ENCODE measurements at places on chromosomes 7 and 10.

DNA sequence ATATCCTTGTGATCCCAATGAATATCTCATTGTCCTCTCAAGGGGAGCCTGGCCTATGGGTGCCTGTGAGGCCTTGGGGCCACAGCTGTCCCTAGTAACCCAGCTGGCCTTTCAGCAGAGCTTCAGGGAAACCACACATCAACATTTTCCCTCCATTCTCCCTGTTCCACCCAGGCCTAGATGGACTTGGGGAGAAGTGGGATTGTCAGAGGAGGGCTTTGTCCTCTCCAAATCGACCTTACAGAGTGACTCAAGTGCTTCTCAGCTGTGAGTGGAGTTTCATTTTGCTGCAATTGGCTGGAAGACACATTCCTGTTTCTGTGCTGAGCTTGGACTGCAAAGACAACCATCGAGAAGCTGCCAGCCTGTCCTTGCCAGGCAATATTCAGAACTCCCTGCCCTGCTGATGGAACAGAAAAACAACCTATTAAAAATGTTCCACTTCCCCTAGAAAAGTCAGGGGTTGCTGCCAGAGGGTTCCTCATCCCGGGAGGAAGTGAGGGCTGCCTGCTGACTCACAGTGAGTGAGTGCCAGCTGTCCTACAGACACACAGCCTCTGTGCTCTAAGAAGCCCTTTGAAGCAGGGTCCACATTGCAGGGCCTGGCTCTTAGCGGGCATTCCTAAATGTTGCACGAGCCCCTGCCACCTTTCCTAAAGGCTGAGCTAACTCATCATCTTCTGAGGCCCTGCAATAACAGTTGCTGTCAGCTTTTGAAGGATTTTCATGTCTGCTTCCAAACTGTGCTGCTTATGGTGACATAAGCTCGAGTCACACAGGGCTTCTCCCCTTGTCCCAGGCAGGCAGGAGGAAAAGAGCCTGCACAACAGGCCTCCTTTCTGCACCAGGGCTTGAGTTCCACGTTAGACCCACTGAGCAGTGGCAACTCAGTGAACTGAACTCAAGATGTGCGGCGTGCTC lies 20.5 kb downstream of the STRA8 start:
- peak; percentile 79 for DNase-seq

- no peak for DNase-seq
Measured at GRCh38 chr10:30396698-30397097, 37.3 kb upstream of the MAP3K8 start.

GRCh38 chr10:22476601-22477321 lies 131.5 kb downstream of the SPAG6 start:
- peak; percentile 24 for DNase-seq

- peak; percentile 29 for DNase-seq
Measured at GRCh38 chr10:49579621-49580020, 30.5 kb upstream of the SLC18A3 start.

- DNase-seq: no peak
Measured at GRCh38 chr7:159007364-159007995, 137.2 kb downstream of the VIPR2 start.

DNA sequence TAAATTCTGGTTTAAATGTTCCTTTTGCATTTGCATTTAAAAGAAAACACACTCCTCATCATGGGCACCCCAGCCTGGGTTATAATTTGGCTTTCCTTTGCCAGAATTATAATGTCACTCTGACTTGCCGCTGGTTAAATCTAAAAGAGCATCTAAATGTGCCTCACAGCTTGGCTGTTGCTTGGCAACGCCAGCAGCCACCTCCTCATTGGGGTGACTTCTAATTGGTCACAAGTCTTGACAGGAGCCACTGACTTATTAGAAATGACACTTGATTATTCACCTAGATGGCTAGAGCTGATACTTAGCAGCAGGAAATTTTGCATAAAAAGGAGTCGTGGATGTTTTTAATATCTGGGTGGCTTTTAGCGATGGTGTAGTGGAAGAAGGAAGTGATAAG lies 114.3 kb downstream of the TBXAS1 start:
- no peak for DNase-seq

DNA sequence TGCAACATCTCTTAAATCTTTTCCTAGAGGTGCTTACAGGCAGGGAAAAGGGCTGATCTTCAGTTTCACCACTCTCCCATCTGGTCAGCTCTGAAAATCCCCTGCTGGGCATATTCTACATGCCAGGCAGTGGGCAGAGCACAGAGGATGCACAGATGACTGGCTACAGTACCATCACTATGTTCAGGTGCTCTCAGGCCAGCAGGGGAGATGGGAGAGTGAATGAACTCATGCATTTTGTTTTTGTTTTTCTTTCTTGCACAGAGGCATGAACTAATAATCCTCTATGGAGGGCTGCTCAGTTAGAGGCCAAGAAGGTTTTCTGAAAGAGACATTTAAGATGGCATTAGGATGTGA lies 19.3 kb downstream of the ELMO1 start:
- no peak for DNase-seq

DNA sequence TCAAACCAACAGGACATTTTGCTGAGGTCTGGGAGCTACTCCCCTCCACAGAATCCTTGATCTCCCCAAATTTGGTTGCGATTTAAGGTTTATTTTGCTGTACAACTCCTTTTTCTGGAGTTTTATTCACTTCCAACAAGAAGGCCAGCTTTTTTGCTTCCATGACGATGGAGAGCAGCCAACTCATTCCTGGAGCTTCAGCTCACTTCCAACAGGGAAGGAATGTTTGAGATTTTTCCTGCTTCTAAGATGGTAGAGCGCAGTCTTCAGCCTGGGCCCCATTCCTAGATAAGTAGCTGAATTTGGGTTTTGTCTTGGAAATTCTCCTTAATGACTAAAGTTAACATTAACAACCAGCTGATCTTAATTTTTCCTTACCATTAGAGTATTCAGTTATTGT lies 30.9 kb upstream of the CREB3L2 start:
- peak; percentile 66 for DNase-seq

- peak; percentile 65 for DNase-seq
Measured at GRCh38 chr10:114703377-114704107, 45.5 kb upstream of the ABLIM1 start.

DNA sequence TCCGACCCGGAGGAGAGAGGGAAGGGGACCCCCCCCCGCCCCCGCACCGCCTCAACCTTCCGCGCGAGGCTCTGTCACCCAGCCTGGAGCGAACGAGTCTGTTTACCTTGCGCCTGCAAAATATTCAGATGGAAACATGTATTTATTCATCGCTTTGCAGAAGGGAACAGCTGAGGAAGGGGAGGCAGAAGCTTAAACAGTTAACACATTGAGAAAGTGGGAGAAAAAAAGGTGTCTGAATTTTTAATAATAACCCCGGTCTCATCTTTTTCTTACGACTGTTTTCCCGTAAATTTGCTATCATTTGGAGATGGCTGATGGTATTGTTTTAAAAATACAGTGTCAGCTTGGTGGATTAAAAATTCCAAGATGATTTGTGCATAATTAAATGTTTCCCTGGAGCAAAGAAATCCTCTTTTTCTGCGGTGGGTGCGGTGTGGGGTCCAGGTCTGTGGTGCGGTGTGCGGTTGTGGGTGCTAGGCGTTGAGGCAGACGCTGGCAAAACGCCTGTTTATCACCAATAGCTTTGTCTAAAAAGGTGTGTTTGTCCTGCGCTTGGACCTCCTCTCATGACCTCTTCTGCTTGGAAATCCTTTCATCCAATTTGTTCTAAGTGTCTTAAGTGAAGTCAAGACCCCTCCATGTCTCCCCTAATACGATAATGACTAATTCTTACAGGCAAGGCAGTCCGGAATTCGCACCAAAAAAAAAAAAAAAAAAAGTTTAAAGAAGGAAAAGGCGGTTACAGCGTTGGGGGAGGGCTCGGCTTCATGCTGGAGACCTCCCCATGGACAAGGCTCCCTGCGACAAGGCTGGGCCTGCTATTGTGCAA lies 1.6 kb downstream of the UNCX start:
- no peak for DNase-seq

GRCh38 chr10:110784198-110784597 lies 87.5 kb upstream of the PDCD4 start:
- DNase-seq: no peak

GRCh38 chr10:51092402-51092801 lies 18.1 kb downstream of the PRKG1 start:
- peak; percentile 82 for DNase-seq

- no peak for DNase-seq
Measured at GRCh38 chr7:543501-544337, 24.1 kb upstream of the PDGFA start.

GRCh38 chr7:75660566-75661215 lies 78.0 kb downstream of the HIP1 start:
- DNase-seq: no peak

DNA sequence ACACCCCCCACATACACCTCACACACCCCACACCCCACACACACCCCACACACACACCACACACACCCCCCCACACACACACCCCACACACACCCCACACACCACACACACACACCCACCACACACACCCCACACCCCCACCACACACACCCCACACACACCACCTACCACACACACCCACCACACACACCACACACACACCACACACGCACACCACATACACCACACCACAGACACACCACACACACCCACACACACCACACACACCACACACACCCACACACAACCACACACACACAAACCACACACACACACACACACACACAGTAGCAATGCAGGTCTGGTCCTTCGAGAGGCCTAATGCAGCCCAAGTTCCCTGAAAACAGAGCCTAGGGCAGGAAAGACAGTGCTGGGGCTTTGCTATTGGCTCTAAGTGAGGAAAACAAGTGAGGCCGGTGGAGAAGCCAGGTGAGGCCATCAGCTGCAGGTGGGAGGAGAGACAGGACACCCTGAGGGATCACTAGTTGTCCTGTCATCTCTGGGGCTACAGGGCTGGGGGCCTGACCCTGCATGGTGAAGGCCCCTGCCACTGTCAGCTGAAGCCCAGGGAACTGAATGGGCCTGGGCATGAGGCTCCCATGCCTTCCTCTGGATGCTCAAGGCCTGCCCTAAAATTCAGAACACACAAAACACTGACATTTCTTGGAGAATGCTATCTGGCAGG lies 92.6 kb downstream of the CYTH3 start:
- no peak for DNase-seq

DNA sequence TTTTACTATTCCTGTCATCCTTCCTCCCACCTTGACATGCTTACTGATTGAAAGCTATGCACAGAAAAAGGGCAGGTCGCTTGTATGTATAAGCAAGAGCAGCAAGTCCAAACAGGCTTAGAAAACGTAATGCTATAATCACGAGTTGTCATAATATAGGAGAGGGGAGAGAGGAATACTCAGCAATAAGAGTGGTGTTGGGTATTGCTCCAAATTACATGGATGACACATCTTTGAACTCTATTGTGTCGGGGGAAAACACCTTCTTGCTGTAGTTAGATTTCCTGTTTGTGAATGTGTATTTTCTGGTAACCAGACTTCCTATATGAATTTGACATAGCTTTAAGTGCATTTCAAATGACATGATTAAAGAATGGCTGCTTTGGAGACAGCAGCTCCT lies 7.5 kb downstream of the MET start:
- no peak for DNase-seq

All from astrocyte of the hippocampus (primary cell).